Motor neuron (in vitro differentiated cells): ENCODE measurements at places on chromosomes 6 and 20.
A peak's percentile ranks its signal among the peaks of the same experiment; 100 is the strongest.

DNA sequence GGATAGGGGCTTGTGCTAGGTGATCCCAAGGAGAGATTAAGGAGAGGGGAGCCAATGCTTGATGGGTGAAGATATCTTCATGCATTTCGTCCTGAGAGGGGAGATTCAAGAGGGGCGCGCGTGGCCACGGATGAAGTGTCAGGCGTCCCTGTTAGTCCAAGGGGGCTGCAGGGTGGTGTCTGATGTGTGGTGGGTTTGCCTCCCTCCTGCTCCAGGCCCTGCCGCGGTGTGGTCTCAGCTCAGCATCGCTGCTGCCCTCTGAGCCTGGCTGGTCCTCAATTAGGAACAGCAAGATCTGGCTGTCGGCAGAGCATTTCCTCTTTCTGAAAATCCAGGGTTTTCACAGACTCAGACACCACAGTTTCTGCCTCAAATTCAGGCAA is 318.0 kb downstream of the THBS2 start:
- ATAC-seq = no peak

- ATAC-seq = no peak
Observed at GRCh38 chr6:145148776-145149175, 586.5 kb downstream of the EPM2A start.

DNA sequence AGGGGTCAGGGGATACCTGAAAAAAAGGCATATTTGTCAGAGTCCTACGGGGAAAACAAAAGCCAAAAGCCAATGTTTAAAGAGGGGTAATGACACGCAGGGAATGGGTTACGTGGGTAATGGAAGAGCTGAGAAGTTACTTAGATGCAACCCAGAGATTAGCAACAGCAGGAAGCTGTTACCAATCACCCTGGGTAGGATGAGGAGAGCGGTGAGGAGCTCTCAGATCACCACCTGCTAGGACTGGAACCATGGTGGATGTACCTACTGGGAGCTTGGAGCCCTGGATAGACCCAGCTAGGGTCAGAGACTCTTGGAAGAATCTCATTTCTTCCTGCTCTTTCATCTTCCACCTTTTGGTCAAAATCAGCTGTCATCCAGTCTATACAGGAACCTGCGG is 51.2 kb upstream of the RNF24 start:
- no peak for ATAC-seq

GRCh38 chr6:86581833-86582232 is 355.5 kb upstream of the HTR1E start:
- ATAC-seq = no peak

GRCh38 chr6:138485586-138486248 is 13.6 kb downstream of the NHSL1 start:
- ATAC-seq = peak; percentile 7

- no peak for ATAC-seq
Observed at GRCh38 chr6:98380589-98380988, 453.8 kb upstream of the POU3F2 start.

DNA sequence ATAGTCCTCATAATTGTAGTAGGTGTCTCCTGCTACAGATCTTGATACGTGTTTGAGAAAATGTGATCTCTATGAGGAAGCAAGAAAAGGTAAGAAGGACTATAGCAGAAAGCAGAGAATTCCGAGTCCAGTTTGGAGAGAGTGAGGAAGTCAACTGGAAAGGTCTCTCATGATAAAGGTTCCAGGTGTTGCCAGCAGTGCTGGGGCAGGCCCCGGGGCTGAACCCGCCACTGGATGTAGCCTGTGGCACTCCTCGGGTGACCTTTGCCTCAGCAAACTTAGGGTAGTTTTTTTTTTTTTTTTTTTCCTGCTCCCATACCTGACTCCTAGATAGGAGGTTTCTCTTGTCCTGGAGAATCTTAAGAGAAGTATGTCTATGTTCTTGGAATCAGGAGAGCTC is 62.8 kb downstream of the FAM120B start:
- no peak for ATAC-seq

- ATAC-seq = no peak
Observed at GRCh38 chr20:62969179-62969760, 16.8 kb downstream of the SLC17A9 start.
